ENCODE measurements at places on chromosomes 16 and 17.

- no peak for DNase-seq
These were observed 58.3 kb downstream of the STH start for GRCh38 chr17:46057366-46057765.

GRCh38 chr17:41885733-41886132, 20.5 kb upstream of the KLHL11 start:
- DNase-seq: no peak

DNA sequence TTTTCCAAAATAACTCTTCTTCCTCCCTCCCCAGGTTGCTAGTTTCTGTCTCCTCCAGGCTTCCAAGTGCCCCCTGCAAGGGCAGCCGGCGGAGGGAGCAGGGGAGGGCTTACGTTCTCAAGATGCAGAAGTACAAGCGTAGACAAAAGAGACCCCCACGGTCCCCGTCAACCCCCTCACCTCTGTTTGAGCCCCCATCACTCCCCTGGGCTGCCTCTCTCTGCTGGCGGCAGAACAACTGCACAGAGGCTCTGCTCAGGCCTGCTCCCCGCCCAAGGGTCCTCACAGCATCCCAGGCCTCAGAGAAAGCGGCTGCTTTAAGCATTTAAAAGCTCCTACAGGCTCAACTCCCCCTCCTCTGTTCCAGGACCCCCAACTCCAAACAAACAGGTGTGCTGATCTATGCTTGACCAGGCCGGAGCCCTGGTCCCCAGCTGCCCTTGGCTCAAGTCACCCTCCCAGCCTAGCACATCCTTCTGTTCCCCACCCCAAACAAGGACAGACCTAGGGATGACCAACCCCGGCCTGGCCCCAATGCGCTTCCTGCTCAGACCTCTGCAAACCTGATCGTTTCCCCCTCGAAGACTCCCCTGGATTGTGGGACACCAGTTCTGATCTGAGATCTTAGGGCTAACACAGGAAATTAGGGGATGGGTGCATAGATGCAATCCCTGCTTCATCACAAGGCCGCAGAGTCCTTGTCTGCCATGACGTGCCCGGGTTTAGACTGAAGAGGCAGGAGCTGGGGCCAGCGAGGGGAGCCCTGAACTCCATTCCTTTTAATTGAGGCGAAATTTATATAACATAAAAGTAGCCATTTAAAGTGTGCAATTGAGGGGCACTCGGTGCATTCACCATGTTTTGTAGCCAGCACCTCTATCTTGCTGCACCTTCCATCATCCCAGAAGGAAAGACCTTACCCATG, 17.2 kb upstream of the RBFOX3 start:
- no peak for DNase-seq

DNA sequence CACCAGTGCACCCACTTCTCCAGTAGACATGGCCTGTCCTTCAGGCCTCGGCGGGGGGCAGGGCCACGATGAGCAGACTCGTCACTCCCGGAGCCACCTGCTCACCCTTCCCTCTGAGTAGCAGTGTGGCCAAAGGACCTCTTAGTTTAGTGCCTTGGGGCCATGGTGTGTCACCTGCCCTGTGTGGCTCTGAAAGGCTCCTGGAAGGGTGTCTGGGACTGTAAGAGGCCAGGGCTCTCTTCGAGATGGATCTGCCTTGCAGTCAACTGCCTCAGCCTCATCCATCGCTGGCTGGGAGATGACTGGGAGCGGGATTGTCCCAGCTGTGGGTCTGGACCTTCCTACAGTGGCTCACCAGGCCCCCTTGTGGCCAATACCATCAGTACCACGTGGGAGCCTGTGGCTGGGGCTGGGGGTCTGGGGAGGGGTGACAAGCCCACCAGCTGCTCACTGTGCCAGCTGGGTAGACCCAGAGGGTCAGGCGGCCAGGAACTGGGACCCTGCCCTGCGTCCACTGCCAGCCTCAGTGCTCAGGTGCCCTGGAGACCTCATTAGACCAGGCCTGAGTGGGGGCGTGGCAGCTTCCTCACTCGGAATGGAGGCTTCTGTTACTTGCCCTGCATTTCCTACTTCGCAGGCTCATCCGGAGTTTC, 133.4 kb downstream of the OR1D5 start:
- DNase-seq: no peak

- DNase-seq: no peak
These were observed 14.2 kb downstream of the ERI2 start for GRCh38 chr16:20791923-20792612.

DNA sequence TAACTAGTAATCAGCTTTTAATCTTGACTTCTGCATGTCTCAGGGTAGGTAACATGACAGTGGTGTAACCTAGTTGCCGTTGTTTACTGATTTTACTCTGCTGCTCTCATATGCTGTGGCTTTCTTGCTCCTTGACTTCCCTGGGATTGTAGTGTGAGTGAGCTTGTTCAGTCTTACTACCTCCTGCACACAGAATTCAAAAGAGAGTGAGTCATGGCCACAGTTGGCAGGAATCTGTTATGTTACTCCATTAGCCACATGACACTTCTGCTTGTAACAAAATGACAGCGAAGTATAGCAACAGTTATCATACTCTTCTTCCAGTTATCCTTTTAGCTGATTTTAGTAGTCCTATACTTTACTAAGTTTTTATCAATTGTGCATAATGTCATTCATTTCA, 18.8 kb downstream of the TNRC6A start:
- no peak for DNase-seq

DNA sequence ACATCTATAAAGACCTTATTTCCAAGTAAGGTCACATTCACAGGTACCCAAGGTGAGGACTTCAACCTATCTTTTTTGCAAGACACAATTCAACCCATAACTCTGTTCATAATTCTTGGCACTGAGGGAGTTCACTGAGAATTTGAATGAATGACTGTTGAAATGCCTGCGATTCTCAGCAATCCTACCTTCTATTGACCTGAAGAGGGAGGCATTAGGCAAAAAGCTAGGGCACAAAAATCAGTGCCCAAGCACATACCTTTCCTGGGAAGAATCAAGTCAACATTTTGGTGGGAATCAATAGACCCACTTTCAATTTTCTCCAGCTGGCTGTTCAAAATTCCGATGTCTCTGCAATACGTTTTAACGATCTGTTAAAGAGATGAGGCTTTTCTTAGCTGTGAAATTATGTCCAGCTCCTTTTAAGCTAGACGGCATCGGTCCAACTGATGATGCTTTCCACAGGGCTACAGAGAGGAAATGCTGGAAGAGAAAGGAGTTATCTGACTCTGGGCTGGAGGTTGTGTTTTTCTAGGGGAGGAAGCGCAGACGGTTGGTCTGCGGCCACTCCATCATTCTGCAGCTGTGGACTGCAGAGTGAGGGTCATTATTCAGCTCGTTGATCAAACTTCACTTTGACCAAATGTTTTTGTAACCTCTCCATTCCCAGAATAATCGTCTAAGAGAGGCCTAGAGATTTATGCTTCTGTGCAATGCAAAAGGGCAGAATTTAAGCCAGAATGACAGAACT, 25.2 kb downstream of the BCO1 start:
- DNase-seq: no peak

GRCh38 chr17:29572691-29573557, 4.4 kb downstream of the TP53I13 start:
- DNase-seq: no peak
